ENCODE measurements at places on chromosomes 2 and 18. TPM values are rescaled to one million over a fixed set of nuclear protein-coding genes. Genes with fewer than 3 reads are reported as not detected.

The RAX gene
- 0.32 TPM for total RNA-seq

The SERPINB11 gene
- total RNA-seq = not detected

The NCKAP5 gene
- total RNA-seq = not detected

The SCTR gene
- total RNA-seq = not detected

The UGT1A4 gene
- not detected for total RNA-seq

The SPP2 gene
- not detected for total RNA-seq

The ALPG gene
- not detected for total RNA-seq

The NHEJ1 gene
- 22.9 TPM for total RNA-seq

The ITPRIPL1 gene
- 44.8 TPM for total RNA-seq

GRCh38 chr18:55000529-55000928 is 41.3 kb upstream of the CCDC68 start:
- no peak for DNase-seq

DNA sequence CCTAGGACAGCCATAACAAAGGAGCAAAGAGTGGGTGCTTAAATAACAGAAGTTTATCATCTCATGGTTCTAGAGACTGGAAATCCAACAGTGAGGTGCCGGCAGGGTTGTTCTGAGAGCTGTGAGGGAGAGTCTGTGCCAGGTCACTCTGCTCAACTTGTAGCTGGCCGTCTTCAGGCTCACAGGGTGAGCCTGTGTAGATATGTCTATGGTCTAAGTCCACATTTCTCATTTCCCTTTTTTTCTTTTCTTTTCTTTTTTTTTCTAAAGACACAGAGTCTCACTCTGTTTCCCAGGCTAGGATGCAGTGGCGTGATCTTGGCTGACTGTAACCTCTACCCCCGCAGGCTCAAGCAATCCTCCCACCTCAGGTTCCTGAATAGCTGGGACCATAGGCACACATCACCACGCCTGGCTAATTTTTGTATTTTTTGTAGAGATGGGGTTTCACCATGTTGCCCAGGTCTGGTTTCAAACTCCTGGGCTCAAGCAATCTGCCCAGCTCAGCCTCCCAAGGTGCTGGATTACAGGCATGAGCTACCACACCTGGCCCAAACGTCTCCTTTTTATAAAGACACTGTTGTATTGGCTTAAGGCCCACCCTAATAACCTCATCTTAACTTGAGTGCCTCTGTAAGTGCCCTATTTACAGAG is 142.2 kb downstream of the SP3 start:
- no peak for DNase-seq

- DNase-seq = no peak
Observed at GRCh38 chr2:50556934-50557575, 474.9 kb downstream of the NRXN1 start.

DNA sequence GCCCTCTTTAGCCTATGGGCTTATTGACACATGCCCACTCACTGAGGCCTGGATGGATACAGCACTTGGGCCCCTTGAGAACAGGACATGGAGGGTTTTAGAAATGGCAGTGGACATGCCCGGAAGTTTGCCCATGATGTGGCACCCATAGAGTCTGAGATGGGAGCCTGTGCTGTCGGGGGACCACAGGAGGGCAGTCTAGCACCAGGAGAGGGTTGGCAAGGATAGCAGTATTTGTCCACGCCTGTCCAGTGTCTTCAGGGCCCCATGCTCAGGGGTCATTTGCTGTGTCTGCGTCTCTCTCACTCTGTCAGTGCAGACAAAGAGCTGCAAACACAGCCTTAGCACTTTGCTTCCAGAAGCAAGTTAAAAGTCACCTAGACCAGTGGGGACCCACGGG is 48.7 kb downstream of the IL1RL2 start:
- no peak for DNase-seq

- no peak for DNase-seq
Observed at GRCh38 chr2:74020702-74021406, 36.1 kb downstream of the TET3 start.

- DNase-seq = no peak
Observed at GRCh38 chr2:73324126-73324725, 30.9 kb upstream of the EGR4 start.

- DNase-seq = no peak
Observed at GRCh38 chr2:113895819-113896563, 6.1 kb downstream of the ACTR3 start.

DNA sequence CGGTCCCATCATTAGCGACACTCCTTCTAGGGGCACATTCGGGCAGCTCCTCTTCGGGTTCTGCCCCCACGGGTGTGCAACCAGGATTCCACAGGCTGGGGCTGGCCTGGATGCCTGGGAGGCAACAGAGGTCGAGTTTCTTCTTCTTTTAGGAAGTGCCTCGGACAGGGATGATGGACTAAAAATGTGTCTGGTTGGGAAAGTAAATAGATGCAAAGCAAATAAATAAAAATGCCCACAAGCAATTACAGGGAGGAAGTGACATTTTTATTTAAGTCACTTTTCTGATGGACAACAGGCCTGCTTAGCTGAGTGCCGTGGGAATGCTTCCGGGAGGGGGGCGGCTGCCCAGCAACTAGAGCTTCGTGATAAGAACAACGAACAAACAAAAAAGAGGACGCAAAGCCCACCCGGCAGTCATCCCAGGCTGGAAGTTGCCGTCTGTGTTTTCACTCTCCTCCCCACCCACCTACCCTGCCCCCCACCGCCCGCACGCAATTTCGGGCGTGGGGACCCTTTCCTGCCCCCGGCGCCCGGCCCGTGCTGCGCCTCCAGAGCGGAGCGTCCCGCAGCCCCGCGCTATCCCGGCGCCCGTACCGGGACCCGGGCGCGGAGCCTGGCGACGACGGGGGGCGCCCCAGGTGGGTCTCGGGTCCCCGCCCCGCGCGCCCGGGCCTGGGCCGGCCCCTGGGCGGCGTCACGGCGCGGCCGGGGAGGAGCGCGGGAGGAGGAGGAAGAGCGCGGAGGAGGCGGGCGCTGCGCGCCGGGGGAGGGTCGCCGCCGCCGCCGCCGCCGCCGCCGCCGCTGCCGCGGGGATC is 412 bp upstream of the NCK2 start:
- DNase-seq = peak; percentile 54

DNA sequence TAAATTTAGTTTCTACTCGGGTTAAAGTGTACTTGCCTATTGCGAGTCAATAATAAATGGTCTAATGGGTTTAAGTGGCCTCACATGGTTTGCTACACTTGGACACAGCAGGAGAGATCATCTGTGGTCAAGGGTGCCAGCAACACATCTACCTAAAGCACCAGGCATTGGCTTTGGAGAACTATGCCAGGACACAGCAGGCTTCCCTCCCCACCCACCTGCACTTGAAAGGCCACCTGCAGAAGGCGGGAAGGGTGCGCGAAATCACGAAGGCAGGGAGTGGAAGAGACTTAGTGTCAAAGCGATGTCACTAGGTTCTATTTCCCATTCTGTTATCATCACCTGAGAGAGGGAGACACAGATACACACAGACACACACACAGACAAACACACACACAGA is 44.5 kb downstream of the MYT1L start:
- no peak for DNase-seq

DNA sequence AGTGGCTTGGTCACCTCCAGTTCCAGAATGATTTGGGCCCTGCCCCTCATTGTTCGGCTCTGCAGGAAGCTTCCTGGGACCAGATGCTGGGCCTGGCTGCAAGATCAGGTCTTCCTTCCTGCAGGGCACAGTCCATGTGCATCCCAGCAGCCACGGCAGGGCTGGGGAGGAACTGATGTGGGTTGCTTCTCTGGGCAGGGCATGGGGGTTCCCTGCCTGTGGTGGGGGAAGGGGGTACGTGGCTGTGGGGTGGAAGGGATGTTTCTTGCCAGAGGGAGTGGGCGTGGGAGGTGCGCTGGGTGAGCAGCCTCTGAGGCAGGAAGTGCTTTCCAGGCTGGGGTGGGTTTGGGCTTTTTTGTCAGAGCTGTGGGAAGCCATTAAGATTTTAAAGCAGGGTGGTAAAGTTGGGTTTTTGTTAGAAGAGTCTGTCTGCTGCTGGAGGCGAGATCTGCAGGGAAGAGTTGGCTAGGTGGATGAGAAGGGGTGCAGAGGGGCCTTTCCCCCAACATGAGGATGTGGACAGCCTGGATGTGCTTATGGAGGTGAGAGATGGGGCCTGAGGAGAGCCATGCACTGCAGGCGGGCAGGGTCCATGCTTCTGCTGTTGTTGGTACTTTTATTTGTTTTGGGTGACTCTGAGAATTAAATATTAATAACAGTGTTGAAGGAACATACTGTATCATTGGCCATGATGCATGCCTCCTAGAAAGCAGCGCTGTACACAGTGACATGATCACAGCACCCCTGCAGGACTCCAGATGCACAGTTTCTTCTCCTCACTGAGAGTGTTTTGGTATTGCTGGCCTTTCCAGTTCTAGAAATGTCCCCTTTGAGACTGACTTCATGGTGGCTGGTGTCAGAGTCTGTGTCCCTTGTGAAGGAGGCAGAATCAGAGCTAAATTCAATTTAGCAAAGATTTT is 45.3 kb downstream of the DGKD start:
- peak; percentile 34 for DNase-seq
